CD14-positive monocyte (primary cell): ENCODE measurements at places on chromosomes 13 and 19.

DNA sequence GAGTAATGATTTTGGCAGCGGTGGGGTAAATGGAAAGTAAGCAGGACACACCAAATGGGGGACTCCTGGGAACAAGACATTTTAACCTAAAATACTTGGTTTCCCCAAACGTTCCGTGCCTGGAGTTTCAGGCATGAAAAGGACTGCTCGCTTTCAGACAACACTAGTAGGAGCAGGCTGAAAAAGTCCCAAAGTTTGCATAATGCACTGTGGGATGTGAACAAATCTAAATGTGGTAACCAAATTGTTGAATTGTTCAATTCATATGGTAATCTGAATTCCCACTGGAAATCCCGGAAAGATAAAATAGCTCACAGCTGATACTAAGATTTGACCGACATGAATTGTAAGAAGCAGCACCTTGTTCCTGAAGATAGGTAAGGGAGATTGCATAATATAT lies 467.2 kb upstream of the ARGLU1 start:
- no peak for DNase-seq

GRCh38 chr13:110553417-110553816 lies 8.1 kb downstream of the RAB20 start:
- no peak for DNase-seq

DNA sequence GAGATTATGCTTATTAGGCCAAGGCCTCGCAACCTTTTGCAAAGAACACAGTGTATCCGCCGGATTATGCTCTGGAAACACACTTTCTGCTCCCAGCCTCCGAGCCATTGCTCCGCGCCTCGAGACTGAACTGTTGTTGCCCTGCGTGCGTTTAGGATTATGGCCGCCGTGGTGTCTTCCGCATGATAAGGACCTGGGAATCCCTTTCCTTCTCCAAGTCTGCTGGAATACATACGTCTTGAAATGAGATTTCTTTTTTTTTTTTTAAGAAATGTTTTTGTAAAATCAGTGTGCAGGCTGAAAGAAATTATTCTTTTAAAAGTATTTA lies 89.8 kb upstream of the SOX1 start:
- no peak for DNase-seq

GRCh38 chr19:46111376-46111775 lies 13.1 kb downstream of the IGFL3 start:
- no peak for DNase-seq

GRCh38 chr19:54408456-54409026 lies 6.7 kb upstream of the TTYH1 start:
- DNase-seq, result no peak

DNA sequence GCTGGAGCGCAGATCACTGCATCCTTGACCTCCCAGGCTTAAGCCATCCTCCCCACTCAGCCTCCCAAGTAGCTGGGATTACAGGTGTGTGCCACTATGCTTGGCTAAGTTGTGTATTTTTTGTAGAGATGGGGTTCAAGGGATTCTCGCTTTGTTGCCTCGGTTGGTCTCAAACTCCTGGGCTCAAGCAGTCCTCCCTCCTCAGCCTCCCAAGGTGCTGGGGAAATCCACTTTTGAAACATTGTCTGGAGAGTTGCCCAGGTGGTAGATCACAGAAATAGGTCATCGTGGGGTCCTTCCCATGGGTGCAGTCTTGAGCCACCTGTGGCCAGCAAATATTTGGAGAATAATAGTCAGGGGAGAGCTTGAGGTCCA lies 5.2 kb downstream of the LDLR start:
- DNase-seq, result no peak
